ENCODE measurements at places on chromosomes 7 and 10.

DNA sequence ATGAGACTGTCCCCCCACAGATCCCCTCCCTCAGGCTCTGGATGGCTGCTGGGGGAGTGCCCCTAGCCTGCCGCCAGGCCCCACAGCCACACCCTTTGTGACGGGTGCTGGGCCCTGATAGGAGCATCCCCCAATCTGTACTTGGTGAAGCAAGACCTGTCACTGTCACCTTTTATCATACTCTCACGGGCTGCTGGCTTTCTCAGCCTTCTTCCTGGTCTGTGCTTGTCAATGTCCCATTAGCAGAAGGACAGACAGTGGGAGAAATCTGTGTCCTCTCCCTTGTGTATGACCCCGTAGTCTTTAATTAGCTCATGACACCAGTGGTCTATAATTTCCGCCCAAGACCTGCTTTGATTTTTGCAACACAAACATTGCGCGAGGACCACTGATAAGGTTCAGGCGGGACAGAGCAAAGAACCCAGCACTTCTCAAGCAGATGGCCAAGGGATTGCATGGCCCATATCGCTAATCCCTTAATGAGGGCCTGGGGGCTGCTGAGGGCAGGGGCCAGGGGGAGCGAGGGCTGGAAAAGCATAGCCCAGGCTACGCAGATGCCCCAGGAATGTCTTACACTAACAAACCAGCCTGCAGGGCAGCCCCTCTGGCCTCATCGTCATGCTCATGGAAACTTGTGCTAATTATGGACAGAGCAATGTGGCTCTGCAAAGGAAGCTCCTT is 127.8 kb downstream of the PTPN20 start:
- no peak for DNase-seq

GRCh38 chr10:3014968-3015367 is 52.4 kb upstream of the PFKP start:
- no peak for DNase-seq

DNA sequence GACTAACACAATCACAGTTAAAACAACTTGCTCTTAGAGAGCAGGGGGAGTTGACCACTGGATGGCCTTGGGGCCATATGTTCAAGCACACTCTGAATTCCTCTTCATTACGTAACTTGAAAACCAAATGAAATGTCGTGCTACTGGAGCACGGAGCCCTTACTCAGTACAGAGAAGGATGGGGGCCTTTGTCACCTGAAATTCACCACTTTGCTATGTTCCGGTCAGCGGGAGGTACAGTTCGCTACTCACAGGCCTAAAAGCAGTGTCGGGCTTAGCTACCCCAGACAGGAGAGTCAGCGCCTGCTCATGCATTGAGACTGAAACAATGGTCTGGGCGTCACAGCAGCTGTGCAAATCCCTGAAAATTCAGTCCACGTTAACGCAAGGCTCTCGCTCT is 39.6 kb downstream of the GLI3 start:
- no peak for DNase-seq

- no peak for DNase-seq
These were observed 287.5 kb upstream of the KLF14 start for GRCh38 chr7:131021460-131021859.

DNA sequence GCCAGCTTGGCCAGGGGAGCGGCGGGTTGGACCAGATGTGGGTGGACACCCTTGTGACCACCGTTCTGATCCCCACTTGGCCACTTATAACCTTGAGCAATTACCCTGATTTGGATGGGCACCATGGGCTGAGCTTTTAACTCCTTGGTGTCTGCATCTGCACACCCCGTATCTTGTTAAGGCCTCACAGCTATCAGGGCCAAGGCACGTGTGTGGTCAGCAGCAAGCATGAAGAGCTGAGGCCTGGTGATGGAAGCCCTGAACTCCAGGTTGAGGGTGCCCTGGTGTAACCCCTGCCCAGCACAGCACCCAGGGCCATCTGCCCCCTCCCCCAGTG is 89.2 kb downstream of the ZMIZ1 start:
- DNase-seq: no peak

GRCh38 chr7:71885487-71885886 is 526.7 kb downstream of the CALN1 start:
- no peak for DNase-seq

- DNase-seq: no peak
These were observed 162.7 kb downstream of the AVL9 start for GRCh38 chr7:32658034-32658433.

- DNase-seq: no peak
These were observed 13.3 kb upstream of the IFIT1B start for GRCh38 chr10:89364531-89364930.

- DNase-seq: no peak
These were observed 155.7 kb downstream of the TRIL start for GRCh38 chr7:28802450-28802849.

DNA sequence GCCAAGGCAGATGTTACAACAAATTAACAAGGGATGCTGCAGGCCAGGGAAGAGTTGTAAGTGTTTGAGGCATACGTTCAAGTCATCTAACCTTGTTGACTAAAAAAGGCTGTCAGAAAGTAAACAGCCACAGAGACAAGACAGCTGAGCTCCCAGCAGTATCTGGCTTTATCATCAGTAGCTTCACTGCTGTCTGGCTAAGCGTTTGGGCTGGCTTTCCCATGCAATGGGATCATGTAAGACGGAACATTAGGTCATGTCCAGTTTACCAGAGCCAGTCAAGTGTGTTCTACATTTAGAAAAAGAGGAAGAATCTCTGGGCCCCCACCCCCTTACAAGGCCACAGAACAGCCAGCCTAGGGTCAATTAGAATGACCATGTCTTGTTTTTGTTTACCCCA is 51.3 kb upstream of the GSAP start:
- no peak for DNase-seq

GRCh38 chr7:38242814-38243213 is 30.6 kb downstream of the TARP start:
- no peak for DNase-seq

DNA sequence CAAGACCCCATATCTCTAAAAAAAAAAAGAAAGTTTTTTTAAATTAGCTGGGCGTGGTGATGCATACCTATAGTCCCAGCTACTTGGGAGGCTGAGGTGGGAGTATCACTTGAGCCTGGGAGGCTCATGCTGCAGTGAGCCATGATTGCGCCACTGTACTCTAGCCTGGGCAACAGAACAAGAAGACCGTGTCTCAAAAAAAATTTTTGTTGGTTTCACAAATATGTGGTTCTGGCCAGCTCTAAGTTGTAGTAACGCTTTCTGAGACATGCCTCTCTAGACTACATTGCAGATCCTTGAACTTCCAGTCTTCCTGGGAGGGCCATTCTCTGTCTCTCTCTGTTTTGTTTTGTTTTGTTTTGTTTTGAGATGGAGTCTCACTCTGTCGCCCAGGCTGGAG is 24.6 kb upstream of the RHBDD2 start:
- DNase-seq: no peak

GRCh38 chr7:32217341-32218153 is 147.3 kb upstream of the PDE1C start:
- no peak for DNase-seq

GRCh38 chr7:76428868-76429805 is 4.4 kb downstream of the ZP3 start:
- no peak for DNase-seq

DNA sequence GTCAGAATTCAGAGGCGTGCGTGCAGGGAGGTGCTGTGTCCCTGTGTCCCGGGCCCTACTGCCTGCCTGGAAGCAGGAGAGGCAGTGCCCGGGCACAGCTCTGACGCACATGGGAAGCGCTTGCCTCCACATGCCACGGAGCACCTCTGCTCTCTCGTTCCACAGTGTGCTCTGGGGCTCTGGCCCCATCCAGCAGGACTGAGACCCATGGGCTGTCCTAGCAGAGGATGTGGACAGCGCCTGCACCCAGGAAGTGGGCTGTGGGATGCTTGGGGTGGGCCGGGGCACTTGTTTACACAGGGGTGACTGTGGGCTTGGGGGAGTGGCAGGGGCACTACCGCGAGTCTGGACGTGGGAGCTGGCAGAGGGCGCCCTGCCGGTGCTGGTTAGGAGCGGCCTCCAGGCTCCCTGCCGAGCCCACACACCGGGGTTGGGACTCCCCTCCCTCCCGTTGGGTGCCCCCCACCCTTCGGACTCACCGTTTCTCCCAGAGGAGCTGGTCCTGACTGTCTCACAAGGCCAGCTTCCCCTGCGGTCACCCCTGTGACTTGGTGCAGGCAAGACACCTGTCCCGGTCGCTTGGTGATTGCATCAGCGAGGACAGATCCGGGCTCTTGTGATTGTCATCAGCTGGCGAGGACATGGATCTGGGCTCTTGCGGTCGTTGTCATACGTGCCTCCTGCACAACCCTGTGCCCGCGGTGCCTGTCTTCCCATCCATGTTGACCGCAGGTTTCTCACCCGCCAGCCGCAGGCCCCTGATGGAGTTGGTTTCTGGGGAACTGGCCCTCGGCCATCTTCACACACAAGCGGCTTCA is 83.1 kb downstream of the NKX6-2 start:
- DNase-seq: no peak

DNA sequence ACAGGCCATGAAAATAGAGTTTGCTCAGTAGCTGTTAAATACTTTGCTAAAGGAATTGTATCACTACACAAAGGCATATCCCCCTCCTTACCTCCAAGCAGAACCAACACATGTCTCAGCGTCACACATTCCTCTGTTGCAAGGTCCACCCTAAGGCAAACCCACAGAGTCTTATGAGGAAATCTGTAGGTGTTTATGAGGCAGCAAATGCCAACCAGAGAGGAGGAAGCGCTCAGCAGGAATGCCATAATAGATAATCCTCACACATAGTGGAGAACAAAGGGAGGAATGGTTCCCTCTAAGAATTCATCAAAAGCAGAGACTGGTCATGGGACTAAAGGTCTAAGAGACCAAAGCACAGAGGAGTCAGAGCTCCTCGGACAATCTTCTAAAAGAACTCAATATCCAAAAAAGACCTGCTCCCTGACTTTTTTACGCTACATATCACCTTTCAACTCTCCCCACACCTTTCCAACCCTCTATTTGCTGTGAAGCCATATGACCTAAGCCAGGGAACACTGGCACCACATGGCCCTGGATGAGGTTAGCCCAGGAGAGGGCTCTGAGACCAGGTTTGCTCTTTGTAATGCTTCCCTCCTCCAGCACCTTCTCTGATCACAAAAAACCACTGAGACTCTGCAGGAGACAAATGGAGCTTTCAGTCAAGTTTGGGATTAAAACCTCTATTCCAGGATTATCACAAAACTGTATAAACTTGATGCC is 7.3 kb downstream of the SLC25A13 start:
- DNase-seq: no peak

- DNase-seq: no peak
These were observed 185.2 kb upstream of the PITRM1 start for GRCh38 chr10:3357737-3358136.

DNA sequence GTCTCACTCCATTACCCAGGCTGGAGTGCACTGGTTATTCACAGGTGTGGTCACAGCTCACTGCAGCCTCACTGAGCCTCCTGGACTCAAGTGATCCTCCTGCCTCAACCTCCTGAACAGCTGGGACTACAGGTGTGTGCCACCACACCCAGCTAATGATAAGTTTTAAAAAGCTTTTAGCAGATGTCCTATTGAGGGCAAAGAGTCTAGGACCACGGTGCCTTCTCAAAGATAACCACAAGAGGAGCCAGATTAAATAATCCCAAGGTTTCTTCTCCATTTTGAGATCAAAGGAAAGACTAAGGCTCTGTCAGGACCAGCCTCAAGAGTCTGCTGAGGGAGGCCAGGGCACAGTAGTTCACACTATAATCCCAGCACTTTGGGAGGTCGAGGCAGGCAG is 4.7 kb downstream of the ATP5MF start:
- DNase-seq: no peak

DNA sequence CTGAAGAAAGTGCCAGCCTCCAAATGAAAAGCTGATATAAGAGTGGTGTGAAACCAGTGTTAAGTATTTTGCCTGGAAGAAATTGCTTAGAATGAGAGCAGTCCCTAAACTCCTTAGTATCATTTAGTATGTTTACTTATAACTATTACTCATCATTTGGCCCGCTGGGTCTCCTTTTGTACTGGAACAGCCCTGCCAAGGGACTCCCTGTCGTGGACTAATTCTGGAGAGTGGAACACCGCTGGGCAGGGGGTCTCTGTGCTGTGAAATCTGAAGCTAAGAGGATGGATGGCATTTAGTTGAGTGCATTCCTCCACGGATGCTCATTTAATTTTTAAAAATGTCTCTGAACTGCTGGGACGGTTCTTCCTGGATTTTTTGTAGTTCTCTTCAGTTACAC is 889.9 kb upstream of the C7orf33 start:
- DNase-seq: no peak

- DNase-seq: no peak
These were observed 396.1 kb downstream of the SFMBT2 start for GRCh38 chr10:7014721-7015120.

GRCh38 chr10:4546500-4546899 is 279.5 kb upstream of the AKR1E2 start:
- DNase-seq: no peak

- DNase-seq: no peak
These were observed 137.9 kb downstream of the GRM8 start for GRCh38 chr7:127114742-127115265.

GRCh38 chr10:113273181-113274163 is 279.4 kb upstream of the HABP2 start:
- no peak for DNase-seq

DNA sequence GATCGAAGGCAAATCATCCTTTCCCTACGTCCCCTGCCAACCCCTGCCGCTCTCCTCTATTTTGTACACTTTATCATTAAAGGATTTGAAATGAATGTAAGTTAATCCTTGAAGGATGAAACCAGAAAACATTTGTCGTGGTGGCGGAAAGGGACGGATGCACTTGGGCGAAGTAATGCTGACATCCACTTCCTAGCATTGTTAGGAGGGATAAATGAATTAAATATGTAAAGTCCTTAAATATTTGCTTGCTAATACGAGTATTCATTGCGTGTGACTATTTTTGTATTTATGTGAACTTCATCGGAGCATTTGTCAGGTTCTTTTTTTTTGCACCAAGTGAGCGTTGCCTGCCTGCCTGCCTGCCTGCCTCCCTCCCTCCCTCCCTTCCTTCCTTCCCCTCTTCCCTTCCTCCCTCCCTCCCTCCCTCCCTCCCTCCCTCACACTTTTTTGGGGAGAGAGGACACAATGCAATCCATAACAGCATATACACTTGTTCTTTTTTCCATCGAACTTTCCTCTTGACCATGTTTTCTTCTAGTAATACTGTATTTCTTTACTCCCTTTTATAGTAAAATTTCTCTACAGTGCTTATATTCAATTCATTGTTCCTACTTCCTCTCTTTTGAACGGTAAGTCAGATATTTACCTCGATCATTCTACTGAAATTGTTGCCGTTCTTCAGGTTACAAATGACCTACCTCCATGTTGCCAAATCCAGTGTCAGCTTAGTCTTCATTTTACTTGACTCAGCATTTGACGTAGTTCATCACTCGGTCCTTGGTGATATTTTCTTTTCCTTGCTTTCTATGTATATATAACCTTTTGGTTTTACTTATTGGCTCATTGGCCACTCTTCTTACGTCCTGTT is 831 bp downstream of the CCDC7 start:
- DNase-seq: peak; percentile 20

DNA sequence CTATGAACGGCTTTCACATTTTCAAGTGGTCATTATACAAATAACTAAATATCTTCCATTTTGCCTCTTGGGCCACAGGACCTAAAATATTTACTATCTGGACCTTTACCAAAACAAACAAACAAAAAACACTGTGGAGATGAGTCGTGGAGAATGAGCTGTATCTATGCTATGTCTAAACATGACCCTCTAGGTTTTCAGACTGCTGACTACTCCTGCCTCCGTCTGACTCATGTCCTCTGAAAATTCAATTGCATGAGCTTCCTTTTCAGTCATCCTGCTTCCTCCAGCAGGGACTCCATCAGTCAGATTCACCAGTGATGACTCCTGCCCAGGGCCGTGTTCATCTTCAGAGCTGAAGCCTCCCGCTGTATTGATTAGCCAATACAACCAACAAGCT is 96.8 kb downstream of the COL28A1 start:
- no peak for DNase-seq
